ENCODE measurements at places on chromosomes 4 and X.

DNA sequence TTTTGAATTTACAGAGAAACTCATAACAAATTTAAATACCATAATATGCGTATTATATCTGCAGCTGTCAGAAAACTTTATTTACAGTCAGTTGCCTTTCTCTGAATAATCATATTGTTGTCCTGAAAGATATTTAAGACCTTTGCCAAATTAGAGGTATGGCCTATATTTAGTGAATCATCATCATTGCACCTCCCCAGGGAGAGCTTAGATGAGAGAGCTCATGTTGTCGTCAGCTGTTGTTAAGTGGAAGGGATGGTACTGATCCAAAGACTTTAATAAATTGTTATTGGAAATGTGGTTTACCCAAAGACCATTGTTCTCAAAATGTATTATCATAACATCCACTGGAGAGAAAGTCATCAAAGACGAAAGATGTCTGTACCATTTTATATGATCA is 128.6 kb downstream of the HTR2C start:
- DNase-seq = no peak

GRCh38 chrX:69285401-69285877 is 120.2 kb upstream of the PJA1 start:
- DNase-seq = no peak

DNA sequence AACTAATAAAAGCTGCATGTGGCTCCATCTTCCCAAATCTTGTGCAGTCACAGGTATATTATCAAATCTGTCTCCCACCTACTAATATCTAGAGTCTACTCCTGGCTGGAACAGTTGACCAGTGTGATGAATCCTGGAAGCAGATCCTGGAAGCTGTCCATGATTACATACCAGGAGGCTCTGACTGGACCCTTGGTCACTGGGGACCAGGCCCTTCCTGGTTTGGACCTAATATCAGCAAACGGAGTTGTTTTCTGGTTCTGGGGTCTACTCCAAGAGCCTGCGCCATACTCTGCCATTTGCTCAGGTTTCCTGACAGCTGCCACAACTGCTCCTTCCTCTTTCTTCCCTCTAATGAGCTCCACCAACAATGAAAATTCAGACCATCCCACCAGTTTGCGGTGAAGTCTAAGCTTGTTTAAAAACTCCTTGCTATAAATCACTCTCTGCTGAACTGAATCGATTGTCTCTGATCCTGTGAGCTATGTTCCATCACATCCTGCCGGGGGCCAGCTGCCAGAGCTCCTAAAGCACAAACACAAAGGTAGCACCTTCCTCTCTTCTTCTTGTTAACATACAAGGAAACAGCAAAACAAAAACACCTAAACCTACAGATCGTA is 114.2 kb downstream of the PALLD start:
- DNase-seq = no peak

GRCh38 chrX:135477576-135477975 is 42.9 kb upstream of the INTS6L start:
- DNase-seq = peak; percentile 36

DNA sequence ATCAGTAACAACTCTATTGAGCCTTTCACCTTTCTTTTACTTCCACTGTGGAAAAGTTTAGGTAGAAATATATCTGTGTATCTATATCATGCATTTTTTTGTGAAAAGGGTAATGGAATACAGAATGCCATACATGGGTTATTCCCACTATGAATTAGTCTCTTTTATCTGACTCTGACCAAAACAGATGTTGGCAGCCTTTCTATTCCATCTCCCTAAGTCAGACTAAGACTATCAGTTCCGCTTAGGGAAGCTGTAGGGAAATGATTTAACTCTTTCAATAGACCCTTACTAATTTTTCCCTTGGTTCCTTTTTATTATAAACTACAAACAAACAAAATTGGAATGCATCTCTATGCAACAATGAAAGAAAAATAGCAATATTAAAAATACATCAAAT is 92.3 kb upstream of the LEF1 start:
- DNase-seq = no peak

DNA sequence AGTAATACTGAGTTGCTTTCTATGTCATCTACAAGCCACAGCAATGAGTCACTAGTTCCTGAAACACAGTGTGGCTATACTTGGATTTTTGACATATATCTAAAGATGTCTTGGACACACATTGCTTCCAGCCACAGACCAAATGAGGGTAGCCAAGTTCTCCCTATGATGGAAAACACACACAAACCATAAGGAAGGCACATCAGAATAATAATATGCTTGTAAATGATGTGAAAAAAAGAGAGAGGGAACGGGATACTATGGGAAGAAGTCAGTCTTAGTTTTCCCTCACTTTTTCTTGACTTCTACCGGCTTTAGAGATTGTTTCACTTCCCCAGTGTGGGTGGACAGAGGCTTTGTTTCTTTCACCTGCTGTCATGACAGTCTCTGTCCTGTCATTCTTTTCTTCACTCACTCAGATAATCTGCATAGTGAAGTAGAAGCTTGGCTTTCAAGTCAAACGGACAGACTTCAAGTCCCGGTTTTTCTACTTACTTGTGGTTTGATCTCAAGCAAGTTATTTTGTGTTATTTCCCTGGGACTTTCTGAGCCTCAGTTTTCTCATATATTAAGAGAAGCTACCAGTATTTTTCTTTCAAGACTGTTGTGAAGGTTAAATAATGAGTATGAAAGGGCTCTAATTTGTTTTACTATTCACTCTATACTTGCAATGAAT is 34.7 kb downstream of the P2RY10 start:
- no peak for DNase-seq

DNA sequence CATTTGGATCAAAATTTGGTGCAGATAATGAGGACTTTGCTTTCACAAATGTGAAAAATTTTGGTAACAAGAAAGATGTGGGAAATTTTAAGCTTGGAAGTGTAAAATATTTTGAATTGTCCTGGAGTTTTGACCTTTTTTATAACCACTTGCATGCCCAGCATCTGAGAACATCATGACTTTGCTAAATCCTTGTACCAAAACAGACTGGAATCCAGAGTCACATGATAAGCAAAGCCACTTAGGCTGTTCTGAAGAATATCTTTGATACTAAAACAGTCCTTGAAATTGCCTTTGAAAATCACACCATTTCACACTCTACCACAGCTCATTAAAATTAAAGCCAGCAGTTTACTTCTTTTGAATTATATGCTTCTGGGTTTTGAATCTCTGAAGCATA is 2.5 kb upstream of the PPM1K start:
- no peak for DNase-seq

DNA sequence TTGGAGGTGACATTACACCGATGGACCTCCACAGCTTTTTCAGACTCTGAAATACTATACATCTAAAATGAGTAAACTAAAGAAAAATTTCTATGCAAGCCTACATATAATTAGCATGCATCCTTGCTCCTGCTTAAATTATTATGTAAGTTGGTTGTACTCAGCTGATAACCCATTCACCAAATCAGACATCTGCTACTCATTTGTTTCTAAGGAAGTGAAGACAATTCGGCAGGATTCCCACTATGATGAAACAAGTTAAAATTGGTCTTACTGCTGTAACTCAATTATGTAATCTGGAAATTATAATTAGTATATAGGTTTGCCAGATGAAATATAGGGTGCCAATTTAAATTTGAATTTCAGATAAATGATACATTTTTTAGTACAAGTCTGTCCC is 59.5 kb upstream of the FGF13 start:
- DNase-seq = no peak

- DNase-seq = peak; percentile 15
These were observed 213.8 kb upstream of the FGF13 start for GRCh38 chrX:138925330-138925729.

GRCh38 chr4:104494185-104494584 is 509 bp downstream of the CXXC4 start:
- no peak for DNase-seq

GRCh38 chr4:20423420-20423819 is 171.7 kb downstream of the SLIT2 start:
- DNase-seq = no peak

- no peak for DNase-seq
These were observed 3.6 kb downstream of the CASP6 start for GRCh38 chr4:109699553-109700225.

- DNase-seq = no peak
These were observed 241.8 kb downstream of the GALNTL6 start for GRCh38 chr4:172055046-172055445.

GRCh38 chr4:147492761-147493160 is 11.9 kb downstream of the EDNRA start:
- DNase-seq = no peak

- DNase-seq = no peak
These were observed 23.5 kb downstream of the KLHL8 start for GRCh38 chr4:87196927-87197326.

GRCh38 chr4:182017038-182017437 is 226.2 kb upstream of the TENM3 start:
- no peak for DNase-seq

DNA sequence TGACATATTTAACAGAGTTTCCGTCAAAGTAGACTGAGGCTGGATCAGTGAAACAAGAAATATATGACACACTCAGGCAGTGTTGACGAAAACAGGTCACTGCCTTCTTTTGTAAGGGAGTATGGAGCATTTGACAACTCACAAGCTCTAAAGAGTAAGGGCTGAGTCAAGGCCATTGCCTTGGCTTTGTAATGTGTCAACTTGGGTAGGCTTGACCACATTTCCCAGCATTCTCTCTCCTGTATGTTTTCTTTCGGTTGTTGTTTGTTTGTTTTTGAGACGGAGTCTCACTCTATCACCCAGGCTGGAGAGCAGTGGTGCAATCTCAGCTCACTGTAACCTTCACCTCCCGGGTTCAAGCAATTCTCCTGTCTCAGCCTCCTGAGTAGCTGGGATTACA is 125.0 kb upstream of the MBNL3 start:
- DNase-seq = no peak

GRCh38 chrX:132180929-132181328 is 38.3 kb downstream of the RAP2C start:
- DNase-seq = no peak

DNA sequence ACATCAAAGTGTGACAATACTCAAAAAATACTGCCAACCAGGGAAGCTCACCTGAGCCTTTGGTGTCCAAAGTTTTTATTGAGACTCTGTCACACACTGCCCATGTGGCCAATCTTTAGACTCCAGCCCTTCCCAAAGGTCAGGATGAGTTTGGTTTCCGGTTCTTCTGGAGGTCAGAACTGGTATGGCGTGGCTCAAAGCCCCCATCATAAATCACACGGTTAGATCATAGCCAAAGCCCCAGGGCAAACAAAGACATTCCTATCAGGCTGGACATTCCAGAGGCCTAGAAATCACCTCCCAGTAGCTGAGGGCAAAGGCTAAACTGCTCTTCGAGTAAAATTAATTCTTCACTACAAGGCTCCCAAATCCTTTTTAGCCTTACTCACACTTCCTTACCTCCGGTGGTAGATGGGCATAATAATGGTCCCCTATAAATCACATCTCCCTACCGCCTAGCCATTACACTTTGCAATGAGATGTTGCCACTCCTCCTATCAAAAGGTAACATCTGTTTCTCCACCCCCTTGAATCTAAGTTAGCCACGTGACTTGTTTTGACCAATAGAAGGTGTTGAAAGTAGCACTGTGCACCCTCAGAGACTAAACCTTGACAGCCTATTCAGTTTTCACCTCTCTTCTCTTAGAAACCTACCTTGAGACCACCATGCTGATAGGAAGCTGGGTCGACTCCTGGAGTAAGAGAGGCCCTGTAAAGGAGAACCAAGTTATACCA is 137.8 kb upstream of the DUSP21 start:
- DNase-seq = no peak

DNA sequence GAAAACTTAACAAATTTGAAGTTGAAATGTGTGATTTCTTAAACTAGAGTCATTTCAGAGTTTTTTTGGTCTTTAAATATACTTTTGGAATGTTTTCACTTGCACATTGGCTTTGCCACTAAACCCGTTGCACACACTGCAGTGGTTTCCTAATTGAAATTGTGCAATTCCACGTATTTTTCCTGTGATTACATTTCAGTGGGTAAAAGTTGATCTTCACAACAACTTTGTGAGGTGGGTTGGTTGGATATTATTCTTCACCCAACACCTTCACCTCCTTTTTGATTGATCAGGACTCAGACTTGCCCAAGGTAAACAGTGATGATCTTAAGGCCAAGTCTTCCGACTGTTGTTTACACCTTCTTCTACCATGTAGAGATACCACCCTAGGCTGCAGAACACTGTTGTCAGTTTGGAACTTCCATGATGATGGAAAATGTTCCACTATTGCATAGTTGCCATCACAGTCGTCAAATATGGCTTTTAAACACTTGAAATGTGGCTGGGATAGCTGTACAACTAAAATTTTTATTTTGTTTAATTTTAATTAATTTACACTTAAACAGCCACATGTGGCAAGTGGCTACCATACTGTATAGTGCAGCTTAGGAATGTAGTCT is 13.7 kb downstream of the SEPTIN11 start:
- DNase-seq = no peak

GRCh38 chrX:123975180-123975579 is 13.7 kb downstream of the STAG2 start:
- DNase-seq = no peak

DNA sequence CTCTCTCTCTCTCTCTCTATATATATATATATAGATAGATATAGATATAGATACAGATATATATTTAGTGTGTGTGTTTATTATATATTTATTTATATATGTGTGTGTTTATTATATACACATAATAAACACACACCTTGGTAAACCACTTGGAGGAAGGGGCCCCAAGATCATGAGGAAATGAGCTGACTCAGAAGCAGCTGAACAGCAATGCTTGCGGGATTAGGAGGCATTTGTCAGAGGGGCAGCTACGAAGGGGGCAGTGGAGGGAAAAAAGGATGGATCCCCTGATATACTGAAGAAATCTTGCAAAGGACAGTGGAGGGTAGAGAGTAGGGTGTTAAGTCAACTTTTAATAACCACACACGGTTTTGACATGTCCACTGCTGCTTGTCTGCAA is 120.0 kb upstream of the SORBS2 start:
- no peak for DNase-seq

DNA sequence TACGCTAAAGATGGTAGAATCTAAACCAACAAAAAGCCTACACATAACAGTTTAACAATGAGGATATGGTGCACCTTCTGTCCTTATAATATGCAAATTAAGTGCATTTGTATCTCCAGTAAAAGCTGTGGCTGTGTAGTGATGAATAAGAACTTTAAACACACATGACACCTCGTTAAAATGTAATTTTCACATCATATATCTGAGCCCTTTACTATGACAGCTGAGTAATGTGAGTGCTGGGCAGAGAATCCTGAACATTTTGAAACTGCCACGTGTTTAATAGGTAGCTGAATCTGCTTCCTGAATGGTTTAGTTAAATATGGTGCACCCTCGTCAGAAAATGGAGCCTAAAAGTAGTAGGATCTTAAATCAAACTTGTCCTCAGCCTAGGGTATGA is 540.8 kb downstream of the ADGRL3 start:
- no peak for DNase-seq

DNA sequence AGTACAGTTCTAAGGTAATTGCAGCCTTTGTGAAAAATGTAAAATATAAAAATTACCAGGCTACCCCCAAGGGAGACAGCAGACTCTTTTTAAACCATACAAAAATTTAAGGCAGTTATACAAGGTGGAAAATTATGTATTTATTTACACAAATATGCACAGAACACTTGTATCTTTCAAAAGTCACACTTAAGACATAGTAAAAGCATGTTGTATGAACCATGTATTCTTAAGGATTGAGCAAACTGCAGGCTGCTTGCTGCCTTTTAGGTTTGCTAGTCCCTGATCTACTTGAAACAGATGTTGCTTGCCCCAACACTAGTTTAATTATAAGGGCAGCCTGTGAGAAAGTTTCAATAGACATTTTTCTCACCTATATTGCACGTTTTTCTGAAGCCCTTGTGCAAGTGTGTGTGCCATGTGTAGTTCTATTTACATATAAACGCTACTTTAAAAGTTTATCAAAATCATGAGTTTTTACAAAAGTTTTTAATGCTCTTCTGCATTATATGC is 72.8 kb downstream of the PRSS12 start:
- no peak for DNase-seq
